ENCODE measurements at places on chromosomes 5 and 9.

GRCh38 chr5:60219921-60220320 lies 326.4 kb upstream of the PDE4D start:
- DNase-seq, result no peak

DNA sequence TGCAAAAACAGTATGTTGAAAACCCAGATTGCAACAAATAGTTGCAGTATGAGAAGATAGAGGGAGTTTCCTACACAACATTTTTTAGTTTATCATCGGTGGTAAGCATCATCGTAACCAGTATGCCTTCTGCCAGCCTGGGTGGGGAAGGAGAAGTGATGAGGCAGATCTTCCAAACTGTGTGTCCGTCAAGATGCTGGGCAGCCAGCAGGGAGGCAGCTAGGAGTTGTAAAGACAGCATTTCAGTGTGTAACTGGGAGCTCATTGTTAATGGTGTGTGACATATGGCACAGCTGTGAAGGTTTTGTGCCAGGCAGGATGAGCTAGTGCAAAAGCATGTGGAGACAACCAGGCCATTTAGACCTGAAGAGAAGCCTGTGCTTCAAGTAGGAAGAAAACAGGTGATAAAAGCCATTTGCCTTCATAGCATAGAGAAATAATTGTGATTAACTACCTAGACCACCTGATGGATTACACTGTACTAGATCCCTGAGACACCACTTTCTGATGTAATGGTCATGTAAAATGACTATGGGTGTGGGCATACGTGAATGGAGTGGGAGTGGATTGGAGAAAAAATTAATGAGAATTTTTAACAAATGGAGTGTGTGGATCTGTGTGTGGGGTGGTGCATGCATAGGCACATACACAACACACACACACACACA lies 347.0 kb upstream of the ADAMTSL1 start:
- DNase-seq, result peak; percentile 1

- no peak for DNase-seq
Measured at GRCh38 chr9:3698076-3698475, 172.3 kb upstream of the RFX3 start.

- no peak for DNase-seq
Measured at GRCh38 chr5:171599957-171600612, 180.6 kb downstream of the FGF18 start.

DNA sequence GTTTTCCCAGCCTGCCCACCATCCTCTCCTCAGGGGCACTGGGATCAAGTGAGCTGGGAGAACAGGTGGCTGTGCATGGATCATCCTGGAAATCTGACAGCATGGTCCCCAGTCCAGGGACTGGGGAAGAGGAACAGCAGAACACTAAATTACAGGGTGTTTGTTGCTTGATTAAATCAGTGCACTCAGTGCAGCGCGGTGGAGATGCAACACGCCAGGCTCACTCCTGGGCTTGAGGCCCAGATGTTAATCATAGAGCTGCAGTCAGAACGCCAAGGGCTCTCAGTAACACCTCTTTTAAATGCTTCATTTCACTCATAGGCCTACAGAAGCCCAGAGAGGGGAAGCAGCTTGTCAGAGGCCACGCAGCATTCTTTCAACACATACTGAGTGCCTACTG lies 14.2 kb upstream of the LARP1 start:
- DNase-seq, result peak; percentile 28

- DNase-seq, result peak; percentile 93
Measured at GRCh38 chr5:96565582-96566265, 96.5 kb upstream of the CAST start.

DNA sequence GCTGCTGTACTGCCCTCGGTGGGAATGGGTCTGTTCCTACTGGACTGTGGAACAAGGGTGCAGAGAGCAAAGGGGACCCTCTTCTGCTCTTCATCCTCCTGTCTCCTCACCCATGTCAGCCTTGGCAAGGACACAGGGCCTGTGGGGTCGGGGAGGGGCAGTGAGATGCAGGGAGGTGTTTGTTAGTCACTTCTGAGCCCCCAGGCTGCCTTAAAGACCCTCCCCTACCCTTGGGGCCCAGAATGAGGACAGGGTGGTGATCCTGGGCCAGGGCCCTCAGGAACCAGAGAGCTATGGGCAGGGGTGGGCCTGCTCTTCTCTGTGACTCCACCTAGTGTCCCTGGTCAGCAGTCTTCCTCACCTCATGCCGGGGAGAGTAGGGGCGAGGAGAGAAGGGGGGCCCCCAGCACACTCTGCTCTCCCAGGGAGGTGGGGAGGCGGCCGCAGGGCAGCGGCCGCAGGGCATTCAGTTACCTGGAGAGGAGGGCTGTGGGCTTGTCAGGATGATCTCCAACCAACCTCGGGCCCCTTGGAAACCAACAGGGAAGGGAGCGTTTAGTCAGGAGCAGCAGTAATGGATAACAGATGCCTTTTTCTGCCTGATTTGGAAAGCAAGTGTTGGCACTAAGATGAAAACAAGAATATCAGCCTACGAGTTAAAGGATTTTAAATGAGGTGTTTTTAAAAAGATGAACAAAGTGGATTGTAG lies 62.0 kb upstream of the GARNL3 start:
- no peak for DNase-seq

DNA sequence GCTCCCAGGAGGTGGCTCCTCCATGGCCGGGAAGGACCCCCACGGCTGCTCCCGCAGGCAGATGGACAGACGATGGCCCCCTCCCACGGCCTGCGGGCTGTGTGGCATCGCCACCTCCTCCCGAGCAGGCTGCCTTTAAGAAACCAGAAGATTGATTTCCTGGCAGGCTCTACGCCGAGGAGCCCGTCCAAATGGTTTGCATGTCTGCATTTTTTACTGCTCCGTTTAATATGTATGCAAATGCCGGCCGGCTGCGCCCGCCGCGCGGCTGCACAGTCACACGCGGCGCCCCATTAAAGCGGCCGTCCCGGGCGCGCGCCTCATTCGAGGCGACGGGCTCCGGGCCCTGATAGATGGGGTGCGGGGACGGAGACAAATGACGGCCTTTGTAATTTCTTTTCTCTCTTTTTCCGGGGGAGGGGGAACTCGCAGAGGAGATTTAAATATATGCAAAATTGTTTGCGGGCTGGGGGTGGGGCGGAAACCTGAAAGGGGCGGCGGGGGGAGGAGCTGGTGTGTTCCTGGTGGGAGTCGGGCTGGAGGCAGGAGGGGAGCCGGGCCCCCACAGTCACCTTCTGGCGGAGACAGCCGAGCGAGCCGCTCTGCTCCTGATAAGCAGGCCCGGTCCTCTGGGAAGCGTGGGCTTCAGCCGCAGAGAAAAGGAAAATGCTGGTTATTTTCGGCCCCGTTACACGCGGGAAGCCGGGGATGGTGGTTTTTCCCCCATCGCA lies 158.7 kb upstream of the IER5L start:
- DNase-seq, result peak; percentile 83

GRCh38 chr5:148632255-148633066 lies 21.9 kb downstream of the HTR4 start:
- DNase-seq, result no peak

DNA sequence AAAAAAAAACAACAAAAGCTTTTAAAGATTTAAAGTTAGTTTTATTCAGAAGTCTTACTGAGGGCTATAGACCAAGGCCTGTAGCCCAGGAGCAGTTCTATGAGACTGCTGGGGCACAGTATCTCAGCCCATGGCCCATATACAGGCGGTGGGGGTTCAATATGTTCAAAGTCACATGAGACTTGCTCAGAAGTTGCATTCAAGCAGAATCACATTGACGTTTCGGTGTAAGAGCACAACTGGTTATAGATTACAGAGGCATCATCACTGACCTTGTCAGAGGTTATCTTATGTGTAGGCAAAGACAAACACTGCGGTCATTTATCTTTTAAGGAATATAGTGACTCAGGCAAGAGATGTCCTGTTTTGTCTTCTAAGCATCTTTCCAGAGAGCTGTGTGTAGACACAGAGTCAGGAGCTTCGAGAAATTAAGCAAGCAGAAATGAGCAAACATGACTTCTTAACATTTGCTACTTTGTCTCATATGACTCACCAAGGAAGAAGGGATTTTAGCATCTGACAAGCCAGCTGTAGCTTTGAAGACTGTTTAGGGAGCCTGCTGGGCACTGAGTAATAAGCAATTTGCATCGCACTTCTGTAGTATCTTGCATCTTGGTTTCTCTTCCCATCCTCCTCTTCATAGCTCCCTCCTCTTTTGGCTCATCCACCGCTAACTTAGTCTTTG lies 12.9 kb upstream of the F2RL1 start:
- peak; percentile 97 for DNase-seq

DNA sequence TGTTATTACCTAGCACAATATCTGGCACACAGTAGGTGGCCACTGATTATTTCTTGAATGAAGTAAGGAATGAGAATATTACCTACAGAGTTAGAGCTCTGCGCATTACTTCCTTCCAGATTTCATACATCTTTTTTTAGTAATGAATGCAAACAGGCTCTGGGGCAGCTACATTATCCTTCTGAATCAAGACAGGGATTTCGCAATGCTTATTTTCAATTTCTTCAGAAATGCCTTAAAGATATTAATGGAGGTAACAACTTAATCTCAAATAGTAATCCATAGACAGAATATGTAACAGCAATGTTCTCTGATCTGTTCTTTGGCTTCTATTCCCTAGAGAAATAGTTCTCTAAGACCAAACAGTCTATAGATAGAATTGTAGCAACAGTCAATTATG lies 32.6 kb downstream of the CDKN2A start:
- no peak for DNase-seq

DNA sequence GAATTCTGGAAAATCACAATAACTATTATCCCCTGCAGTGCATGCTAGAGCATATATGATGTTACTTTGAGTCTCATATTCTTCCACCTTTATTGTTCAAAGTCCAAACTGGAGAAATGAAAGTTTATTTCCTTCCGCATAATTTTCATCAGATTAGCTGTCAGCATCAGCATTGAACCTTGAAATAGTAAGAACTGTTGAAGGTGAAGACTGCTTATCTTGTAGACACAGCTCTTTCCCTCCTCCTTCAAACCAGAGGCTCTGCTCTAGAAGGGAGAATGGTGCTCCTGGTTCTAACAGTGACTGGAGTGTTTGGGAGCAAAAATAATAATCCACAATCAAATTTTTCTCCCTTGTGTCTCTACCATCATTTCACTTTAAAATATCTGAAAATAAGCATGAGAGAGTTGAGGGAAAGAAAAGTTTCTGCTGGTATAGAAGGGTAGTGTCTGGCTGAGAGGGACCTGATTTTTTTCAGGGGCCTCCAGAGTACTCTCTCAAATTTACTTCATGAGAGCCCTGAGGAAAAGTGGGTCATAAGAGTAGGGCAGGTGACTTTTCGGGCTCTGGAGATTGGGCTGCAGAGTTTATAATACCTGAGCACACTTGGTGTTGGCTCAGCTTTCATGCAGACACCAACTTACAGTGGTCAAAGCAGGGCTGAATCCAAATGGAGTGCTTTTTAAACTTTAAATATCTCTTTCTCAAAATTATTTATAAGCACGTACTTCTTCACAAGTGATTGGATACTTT lies 170.4 kb downstream of the ZDHHC21 start:
- no peak for DNase-seq

DNA sequence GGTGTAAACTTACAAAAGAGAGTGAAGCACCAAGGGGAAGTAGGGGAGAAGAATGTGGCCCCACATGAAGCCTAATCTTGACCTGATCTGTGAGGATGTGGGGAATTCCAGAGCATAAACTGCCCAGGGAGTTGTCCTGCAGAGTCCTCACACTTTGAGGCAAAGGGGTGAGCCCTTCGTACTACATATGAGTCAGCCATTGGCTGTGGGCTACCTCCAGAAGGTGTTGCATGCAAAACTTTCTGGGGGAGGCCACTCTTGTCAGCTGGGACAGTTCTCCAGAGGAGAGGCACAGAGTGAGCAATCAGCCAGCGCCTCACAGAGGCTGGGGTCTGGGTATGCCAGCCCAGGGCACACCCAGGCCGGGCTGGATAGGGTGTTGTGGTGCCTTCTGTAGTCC lies 98.1 kb upstream of the NMUR2 start:
- DNase-seq, result no peak

DNA sequence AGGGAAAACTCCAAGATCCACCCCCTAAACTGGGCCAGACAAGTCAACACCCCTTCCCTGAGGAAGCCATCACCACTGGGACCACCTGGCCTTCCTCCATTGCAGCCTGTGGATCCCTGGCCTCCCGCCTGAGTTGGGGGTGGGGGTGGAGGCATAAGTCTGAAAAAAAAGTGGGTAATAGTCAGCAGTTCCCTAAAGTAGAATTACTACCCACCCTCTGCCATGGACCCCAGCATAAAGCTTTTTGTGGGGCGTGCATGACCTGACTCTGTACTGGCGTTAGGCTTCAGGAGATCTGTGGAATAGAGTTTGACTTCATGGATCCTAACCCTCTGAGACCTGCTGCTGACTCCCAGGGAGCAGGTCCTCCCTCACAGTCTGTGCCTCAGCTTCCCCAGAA lies 2.0 kb upstream of the CXXC5 start:
- no peak for DNase-seq

DNA sequence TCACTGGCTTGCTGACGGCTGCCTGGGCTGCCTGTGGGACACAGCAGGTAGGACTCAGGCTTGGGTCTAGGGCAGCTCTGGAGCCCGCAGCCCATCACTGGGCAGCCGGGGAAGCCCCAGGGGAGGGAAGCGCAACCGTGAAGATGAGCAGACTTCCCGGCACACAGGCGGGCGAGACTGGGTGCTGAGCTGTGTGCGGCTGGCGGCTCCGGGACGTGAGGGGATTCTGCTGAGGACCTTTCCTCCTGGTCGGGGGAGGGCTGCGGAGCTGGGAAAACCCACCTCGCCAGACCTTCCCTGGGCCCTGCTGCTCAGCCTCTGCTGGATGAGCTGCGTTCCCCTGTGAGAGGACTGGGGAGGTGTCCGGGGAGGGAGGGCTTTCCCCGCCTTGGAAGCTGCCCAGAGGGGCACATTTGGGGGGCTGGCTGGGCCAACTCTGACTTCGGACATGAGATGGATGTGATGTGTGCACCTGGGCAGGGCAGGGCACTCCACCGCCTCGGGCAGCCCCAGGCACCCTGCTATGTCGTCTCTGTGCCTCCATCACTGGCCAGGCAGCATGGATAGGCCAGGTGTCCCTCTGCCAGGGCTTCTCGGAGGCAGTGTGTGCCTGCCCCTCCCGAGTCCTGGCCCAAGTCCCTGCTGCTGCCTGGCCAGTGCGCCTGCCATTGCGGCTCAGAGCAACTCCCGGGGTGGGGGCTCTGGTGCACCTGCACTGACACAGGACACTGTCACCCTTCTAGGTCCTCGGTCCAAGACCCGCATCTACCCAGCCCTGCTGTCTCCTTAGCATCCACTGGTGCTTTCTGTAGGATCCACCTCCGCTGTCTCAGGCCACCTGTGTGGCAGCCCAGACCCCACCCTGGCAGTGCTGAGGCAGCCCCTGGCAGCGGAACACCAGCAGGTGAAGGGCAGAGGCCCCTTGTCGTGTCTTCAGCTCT lies 66.4 kb downstream of the COL5A1 start:
- DNase-seq, result no peak
